Esophagus muscularis mucosa (tissue), 4 donors: ENCODE measurements at places on chromosomes 4 and X. TPM values are rescaled to one million over a fixed set of nuclear protein-coding genes. Genes with fewer than 3 reads are reported as not detected.

DNA sequence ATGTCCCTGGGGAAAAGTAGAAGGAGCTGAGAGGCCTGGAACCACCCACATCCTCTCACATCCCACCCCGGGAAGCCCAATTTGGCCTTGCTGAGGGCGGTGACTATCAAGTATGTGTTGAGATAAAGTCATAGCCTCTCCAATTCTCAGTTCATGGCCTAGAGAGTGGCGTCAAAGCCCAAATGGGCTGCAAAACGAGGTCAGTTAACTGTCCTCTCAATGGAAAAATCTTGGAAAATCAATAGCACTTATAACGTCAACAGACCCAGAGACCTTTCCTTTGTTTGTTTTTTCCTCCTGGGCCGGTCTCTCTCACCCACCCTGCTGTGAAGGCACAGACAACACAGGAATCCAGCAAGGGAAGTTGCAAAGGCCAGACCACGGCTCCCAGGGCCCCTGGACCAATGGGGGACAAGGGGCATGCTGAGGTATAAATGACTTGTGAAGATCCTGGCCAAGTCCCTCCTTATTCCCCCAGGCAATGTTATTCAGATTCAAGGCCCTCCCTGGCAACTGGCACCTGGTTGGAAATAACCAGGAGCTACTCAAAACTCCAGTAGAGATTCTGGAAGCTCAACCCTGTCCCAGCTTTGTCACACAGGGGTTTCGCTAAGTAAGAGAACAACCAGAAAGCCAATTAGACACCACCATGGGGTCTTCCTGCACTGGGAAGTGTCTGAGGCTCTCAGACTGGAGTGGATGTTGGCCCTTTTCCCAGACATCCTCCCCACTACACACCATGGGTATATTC is 38.6 kb downstream of the TSC22D3 start:
- H3K4me1 ChIP-seq, result peaks cover 88% of the 10 kb centered on the region
- no peaks in the 10 kb centered on the region for H3K36me3 ChIP-seq
- no peaks in the 10 kb centered on the region for H3K27me3 ChIP-seq
- no peak overlapping the region for H3K4me3 ChIP-seq
- H3K27ac ChIP-seq, result peak overlapping the region; percentile 92

DNA sequence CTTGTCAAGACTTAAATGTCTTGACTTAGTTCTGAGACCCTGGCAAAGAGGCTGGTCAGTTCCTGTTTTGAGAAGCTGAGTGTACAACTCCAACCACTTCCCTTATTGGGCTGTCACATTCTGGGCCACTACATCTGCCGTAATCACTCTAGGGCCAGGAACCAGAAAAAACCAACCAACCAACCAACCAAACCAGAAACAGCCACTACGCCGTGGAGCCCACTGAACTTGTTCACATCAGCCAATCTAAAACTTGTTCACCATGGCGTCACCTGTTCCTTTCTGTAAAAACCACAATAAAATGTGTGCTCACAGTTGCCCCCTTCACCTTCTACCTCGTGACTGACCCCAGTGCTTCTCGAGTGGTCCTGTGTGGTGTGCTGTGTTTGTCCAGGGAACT is 107.3 kb downstream of the JADE1 start:
- no peak overlapping the region for H3K4me3 ChIP-seq
- no peak overlapping the region for H3K27ac ChIP-seq
- no peaks in the 10 kb centered on the region for H3K27me3 ChIP-seq
- no peaks in the 10 kb centered on the region for H3K36me3 ChIP-seq

DNA sequence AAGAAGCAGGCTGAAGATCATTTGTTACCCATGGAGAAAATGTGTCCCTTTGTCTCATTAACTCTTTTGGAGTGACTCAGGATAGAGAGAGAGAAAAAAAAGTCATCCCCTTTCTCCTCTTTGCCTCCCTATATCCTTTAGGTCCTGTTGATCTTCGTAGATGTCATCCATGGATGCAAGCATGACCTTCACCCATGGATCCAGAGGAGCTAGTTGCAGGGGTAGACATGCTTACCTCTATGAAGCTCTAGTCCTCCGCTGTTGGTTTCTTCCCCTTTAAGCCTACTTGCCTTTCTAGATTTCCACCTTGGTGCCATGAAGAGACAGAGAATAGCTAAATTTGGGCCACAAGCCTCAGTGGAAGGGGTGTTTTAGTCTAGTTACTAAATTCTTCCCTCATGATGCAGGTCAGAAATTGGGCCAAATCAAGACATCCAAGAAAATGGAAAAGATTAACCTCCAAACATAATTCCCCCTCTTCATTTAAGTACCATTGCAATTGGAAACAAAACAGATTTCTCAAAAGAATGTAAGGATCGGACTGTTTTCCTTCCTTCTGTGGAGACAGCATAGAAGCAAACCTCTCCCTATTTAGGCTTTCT is 178.4 kb downstream of the TECRL start:
- H3K27me3 ChIP-seq, result no peaks in the 10 kb centered on the region
- H3K4me1 ChIP-seq, result no peaks in the 10 kb centered on the region
- DNase-seq, result no peak
- H3K36me3 ChIP-seq, result no peaks in the 10 kb centered on the region

DNA sequence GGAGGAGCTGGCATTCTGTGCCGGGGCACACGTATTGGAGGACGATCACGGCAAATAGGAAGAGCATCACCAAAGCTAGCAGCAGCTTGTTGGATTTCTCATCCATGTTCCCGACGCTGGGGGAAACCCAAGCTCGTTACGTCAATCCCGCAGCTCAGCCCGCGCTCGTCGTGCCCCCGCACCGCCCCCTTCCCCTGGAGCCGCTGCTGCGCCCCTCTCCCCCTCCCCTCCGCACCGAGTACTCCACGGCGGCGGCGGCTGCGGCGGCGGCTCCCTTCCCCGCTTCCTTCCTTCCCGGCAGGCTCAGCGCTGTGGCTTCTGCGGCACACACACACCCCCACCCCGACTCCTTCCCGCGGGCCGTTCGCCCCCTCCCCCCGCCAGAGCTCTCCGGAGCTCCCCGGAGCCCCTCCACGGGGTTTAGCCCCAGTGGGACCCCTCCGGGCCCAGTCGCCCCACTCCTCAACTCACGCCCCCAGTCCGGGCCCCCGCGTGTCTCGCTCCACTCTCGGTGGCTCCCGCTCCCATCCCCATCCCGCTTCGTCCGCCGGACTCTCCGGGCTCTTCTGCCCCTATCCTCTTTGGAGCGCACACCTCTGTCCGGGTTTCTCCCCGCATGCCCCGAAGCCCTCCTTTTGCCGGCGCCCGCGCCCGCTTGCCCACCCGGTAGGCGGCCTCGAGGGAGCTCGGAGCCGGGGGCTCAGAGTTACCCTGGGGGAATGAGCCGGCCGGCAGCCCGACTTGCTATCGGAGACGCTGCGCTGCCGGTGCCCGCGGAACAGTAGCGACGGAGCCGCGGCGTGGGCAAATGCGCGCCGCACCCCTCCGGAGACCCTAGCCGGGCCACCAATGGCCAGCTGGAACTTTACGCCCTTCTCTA is 978 bp downstream of the HS6ST2 start:
- H3K27me3 ChIP-seq, result peaks cover 41% of the 10 kb centered on the region
- no peaks in the 10 kb centered on the region for H3K36me3 ChIP-seq
- H3K27ac ChIP-seq, result no peak overlapping the region
- H3K4me1 ChIP-seq, result peaks cover 28% of the 10 kb centered on the region

GRCh38 chr4:170769862-170770261 is 680.1 kb upstream of the AADAT start:
- no peaks in the 10 kb centered on the region for H3K4me1 ChIP-seq
- H3K36me3 ChIP-seq, result no peaks in the 10 kb centered on the region
- DNase-seq, result no peak
- H3K4me3 ChIP-seq, result no peak overlapping the region

GRCh38 chr4:3715061-3715854 is 50.9 kb upstream of the ADRA2C start:
- H3K4me3 ChIP-seq, result no peak overlapping the region
- H3K27ac ChIP-seq, result no peak overlapping the region
- H3K27me3 ChIP-seq, result no peaks in the 10 kb centered on the region
- H3K4me1 ChIP-seq, result no peaks in the 10 kb centered on the region
- no peaks in the 10 kb centered on the region for H3K36me3 ChIP-seq

DNA sequence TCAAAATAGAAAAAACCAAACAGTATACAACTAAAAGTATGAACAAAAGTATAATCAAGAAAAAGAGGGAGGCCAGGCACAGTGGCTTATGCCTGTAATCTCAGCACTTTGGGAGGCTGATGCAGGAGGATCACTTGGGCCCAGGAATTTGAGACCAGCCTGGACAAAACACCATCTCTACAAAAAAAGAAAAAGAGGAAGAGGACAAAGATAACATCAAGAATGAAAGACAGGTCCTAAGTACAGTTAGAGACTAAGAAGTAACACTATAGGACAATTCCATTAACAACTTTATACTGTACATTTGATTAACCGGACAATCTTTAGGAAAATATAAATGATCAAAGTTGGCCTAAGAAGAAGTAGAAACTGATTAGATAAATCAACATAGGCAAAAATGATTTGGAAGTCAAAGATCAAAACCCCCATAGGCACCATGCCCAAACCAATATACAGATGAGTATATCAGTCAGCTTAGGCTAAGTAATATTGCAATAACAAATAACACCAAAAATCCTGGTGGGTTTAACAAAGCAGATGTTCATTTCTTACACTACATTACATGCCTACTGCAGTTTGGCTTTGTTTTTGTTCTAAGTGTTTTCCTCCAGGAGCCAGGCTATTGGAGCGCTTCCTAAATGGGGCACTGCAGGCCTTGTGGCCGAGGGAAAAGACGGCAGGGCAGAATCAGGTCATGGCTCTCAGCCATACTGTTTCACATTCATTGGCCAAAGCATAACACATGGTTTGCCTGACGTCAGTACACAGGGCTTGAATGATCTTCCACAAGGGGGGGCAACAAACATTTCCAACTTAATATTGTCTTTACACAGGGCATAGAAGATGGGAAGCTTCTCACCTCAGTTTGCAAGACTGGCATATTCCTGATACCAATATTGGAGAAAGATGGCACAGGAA is 42.2 kb upstream of the HGFAC start:
- DNase-seq, result no peak
- H3K4me3 ChIP-seq, result no peak overlapping the region
- no peak overlapping the region for H3K27ac ChIP-seq
- no peaks in the 10 kb centered on the region for H3K36me3 ChIP-seq

- H3K4me3 ChIP-seq, result no peak overlapping the region
- H3K36me3 ChIP-seq, result no peaks in the 10 kb centered on the region
- no peak overlapping the region for H3K27ac ChIP-seq
- H3K27me3 ChIP-seq, result no peaks in the 10 kb centered on the region
Observed at GRCh38 chrX:132226169-132226568, 6.9 kb upstream of the RAP2C start.

DNA sequence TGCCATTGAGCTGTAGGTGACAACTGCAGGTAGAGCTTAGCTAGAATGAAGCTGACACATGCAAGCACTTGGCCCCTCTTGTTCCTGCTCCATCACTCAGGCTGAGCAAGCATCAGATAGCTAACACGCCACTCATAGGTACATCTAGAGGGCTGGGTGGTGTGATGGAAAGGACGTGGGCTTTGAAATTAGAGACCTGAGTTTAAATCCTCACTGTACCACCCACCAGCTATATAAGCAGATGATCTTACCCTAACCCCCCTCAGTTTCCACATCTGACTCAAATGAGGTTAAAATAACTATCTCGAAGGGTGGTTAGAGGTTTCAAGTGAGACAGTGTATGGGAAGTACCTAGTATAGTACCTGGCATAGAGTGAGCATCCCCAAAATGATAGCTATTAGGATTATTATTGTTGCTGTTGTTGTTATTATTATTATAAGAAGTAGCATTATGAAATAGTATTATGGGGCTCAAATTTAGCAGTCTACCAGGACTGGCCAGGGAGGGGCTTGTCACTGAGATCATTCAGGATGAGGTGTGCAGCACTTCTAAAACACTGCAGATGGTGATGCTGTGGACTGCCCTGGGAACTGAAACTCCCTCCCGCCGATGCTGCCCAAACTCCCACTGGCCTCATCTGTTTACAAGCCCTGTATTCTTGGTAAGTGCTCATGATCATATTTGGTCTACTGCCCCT is 59.0 kb downstream of the REELD1 start:
- H3K36me3 ChIP-seq, result no peaks in the 10 kb centered on the region
- no peak overlapping the region for H3K4me3 ChIP-seq
- no peak for DNase-seq
- no peaks in the 10 kb centered on the region for H3K27me3 ChIP-seq
- no peaks in the 10 kb centered on the region for H3K4me1 ChIP-seq

DNA sequence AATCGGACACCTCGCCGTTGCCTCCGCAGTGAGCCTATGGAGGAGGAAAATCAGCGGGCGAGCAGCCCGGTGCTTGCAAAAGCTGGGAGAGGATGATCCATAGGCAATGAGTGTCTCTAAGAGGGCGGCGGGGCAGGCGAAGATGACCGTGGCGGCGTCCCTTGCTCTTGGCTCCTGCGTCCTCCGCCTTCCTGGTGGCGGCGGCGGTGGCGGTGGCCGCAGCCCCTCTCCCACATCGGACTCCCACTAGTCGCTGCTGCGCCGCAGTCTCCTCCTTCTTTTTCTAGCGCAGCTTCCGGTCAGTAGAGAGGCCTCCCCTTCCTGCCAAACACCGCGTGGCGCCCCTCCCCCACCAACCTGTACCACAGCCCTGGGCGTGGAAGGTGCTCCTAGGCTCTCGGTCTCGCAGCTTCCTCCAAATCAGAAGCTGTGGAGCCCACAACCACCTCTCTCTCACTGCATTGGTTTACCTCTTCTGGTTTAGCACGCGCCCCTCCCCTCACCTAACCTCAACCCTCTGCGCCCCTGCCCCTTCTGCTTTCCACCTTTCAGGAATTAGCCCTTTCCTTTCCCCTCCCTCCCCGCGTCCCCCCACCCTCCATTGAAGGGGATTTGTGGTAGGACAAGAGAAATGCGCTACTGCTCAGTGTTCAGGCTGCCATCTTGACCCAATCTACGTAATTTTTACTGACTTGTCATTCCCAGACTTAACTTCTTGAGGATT is at the start of gene SPIN3:
Gene SPIN3, minus strand, starts transcription at position 271 of the 724 bp plus-strand sequence. CDS start 594 bp downstream, outside the sequence.
- peak; percentile 92 for DNase-seq
- H3K27ac ChIP-seq, result peak within 1 kb of the TSS; percentile 73
- no peaks in the 10 kb centered on the region for H3K4me1 ChIP-seq
- H3K27me3 ChIP-seq, result no peaks in the 10 kb centered on the region

- no peaks in the 10 kb centered on the region for H3K4me1 ChIP-seq
- no peak for DNase-seq
- no peak overlapping the region for H3K27ac ChIP-seq
- H3K27me3 ChIP-seq, result no peaks in the 10 kb centered on the region
- no peaks in the 10 kb centered on the region for H3K36me3 ChIP-seq
Observed at GRCh38 chrX:15430076-15430475, 45.9 kb upstream of the VEGFD start.

GRCh38 chr4:128163177-128164117 is 102.3 kb downstream of the LARP1B start:
- H3K4me1 ChIP-seq, result no peaks in the 10 kb centered on the region
- no peak for DNase-seq
- H3K27me3 ChIP-seq, result no peaks in the 10 kb centered on the region
- no peak overlapping the region for H3K4me3 ChIP-seq
- H3K36me3 ChIP-seq, result no peaks in the 10 kb centered on the region

- H3K27ac ChIP-seq, result no peak overlapping the region
- no peak for DNase-seq
- no peaks in the 10 kb centered on the region for H3K4me1 ChIP-seq
Observed at GRCh38 chr4:117691572-117692351, 342.5 kb upstream of the NDST3 start.

The VEGFD gene
- total RNA-seq, result 2.1 TPM

The FRG2 gene
- not detected for total RNA-seq

The NPNT gene
- total RNA-seq, result 68.9 TPM

The AFM gene
- total RNA-seq, result not detected

The ZCCHC18 gene
- total RNA-seq, result 1.5 TPM
